ENCODE measurements at places on chromosomes 5 and 9.
A peak's percentile ranks its signal among the peaks of the same experiment; 100 is the strongest.

- peak; percentile 42 for DNase-seq
Measured at GRCh38 chr9:15010581-15010980, 100.4 kb upstream of the FREM1 start.

GRCh38 chr5:151647320-151647861, 39.3 kb downstream of the SPARC start:
- peak; percentile 95 for DNase-seq

GRCh38 chr5:428754-429452, 14.1 kb upstream of the EXOC3 start:
- DNase-seq = no peak

DNA sequence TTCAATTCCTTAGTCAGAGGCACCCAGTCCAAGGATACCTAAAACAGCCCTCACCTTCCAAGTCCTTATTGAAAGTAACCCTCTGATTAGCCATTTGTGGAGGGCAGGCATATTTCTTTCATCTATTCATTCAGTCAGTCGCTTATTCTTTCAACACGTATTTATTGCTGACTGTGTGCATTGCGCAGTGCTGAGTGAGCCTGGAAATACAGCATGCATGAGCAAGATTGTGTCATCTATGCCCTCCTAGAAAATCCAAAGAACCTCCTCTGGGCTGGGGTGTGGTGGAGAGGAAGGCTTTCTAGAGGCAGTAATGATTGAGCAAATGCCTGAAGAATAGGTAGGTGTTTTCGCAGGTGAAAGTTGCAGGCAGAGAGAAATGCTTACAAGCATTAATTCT, 8.5 kb upstream of the FEM1C start:
- DNase-seq = no peak

DNA sequence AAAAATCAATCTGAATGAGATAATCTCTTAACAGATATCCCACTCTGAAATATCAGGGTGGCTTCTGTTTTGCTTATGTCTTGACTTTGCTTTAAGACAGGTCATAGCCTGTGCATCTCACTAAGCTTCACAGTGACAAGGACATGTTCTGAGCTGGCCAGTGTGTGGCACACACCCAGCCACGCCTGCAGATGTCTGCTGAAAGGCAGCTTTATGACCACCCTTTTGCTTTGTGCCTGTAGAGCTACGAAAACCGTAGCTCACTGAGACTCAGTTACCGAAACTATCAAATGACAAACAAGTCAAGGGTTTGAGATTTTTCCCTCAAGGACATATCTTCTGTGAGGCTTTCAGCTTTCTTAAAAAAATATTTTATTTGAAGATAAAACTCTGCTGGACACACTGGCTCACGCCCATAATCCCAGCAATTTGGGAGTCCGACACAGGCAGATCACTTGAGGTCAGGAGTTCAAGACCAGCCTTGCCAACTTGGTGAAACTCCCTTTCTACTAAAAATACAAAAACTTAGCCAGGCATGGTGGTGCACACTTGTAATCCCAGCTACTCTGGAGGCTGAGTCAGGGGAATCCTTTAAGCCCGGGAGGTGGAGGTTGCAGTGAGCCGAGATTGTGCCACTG, 233.2 kb downstream of the SPATA31A1 start:
- peak; percentile 1 for DNase-seq

GRCh38 chr9:8799206-8799605, 999.6 kb upstream of the DMAC1 start:
- no peak for DNase-seq

DNA sequence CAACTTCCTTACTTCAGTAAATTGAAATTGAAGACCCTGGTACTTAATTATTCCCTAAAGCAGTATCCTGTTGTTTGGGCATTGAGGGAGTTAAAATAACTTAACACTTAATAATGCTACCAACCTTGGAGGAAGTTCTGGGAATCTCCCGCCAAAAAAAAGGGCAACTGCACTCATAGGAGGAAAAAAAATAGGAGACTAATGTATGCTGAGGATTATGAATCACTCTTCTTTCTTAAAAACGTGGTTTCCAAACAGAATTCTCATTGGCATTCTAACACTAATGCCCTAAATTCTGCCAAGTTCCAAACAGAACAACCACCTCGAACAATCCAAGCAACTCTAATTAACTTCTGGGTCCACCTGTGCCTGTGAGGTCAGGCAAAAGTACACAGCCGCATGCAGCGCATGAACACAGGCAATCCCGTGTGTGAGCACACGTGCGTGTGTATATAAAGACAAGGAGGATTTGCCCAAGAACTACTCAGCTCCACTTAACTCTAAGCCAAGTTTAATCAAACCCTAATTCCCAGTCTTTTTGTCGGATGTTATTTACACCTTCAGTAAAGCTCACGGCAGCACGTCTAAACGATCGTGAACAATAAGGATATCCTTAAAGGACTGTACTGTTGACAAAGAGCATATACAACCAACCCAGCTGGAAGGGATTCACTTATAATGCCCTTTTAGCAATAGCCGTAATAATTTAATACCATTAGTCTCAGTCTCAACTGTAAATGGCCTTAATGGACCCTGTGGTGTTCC, 78.4 kb downstream of the EBF1 start:
- DNase-seq = no peak

DNA sequence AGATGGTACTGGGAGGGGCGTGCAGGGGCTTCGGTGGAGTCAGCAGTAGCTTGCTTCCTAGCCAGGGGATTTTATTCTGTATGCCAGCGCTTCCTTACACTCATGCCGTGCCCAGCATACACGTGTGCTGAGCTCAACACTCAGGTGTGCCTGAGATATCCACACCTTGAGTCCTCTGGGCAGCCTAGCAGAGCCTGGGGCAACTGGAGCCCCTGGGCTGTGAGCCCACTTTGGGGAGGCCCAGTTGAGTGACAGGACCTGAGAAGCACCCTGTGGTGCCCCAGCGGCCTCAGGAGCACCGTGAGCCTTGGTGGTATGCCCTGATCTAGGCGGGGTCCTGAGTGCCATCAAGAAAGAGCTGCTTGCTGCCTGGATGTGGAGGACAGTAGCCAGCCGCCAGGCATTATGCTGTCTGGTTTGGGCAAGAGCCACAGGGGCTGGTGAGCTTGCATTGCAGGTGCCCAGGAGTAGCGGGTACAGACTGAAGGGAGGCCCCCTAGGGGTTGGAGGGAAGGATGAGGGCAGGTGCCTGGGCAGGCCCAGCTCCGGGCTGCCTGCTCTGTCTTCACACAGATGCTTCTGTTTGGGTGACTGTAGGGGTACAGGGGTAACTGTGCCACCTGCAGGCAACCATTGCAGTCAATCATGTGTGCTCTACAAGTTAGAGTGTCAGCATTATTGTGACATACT, 42.9 kb downstream of the BNIP1 start:
- DNase-seq = no peak

- DNase-seq = no peak
Measured at GRCh38 chr9:109456811-109457210, 41.3 kb downstream of the PTPN3 start.

GRCh38 chr9:886886-887285, 45.4 kb downstream of the DMRT1 start:
- DNase-seq = no peak

DNA sequence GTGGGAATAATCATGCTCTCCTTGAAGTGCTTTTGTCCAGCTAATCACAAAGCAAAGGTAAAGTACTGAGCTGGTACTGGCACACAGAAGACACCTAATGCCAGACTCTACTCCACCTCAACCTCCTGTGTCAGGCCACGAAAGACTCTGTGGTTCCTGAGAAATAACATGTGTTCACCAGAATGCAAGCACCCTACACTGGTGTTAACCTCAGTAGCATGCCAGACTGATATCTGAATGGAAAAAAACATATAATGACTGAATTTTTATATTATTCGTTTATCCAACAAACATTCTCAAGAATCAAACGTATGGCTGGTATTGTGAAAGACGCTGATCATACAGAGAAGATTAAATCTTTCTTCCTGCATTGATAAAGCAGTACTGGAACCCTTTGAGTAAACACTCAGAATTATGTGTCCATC, 97.1 kb upstream of the IFNE start:
- no peak for DNase-seq

DNA sequence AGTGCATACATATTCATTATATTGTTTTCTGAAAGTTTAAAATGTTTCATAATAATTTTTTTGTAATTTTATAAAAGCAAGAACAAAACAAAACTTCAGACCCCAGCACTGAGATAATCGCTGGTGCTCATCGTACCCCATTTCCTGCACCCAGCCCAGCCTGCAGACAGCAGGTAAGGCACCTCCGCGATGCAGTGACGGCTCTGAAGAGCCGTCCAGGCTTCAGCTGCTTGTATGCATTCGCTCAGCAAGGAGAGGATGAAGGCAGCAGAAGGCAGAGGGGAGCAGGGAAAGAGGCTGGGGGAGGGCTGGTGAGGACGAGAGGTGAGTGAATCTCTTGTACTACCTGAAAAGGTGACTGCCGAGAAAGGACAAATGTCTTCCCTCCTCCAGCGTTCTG, 153.5 kb downstream of the TTLL11 start:
- no peak for DNase-seq

DNA sequence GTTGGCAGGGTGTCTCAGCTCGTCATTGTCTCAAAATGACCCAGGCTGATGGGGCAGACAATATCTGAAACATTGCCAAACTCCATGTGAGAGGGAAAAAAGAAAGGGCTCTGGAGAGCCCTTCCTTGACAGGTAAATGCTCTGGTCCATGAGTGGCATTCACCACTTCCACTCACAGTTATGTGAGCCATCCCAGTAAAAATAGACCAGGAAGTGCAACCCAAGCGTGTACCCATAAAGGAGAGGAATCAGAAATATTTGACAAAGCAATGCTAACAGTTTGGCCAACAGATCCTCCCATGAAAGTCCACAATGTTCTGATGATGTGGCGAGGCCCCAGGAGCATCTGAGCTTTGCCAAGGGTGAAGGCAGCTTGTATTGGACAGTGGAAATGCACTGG, 49.4 kb downstream of the ASTN2 start:
- DNase-seq = no peak

DNA sequence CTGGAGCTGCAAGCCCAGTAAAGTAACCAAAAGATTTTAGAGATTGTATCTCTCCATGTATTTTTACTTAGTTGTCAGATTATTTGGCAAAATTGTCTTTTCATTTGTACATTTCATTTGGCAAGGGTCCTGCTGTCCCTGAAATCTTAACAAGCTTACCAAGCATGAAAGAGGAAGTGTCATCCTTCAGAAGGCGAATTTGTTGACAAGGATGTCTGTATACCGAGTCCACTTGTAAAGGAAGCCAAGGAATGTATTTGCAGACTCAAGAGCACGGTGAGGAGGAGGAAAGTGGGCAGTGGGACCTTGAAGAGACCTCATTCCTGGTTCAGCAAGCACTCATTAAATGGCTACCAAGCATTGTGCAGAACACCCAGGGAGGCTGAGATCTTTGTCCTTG, 7.5 kb upstream of the OTULINL start:
- peak; percentile 63 for DNase-seq

- no peak for DNase-seq
Measured at GRCh38 chr5:34817558-34818351, 21.2 kb upstream of the TTC23L start.

DNA sequence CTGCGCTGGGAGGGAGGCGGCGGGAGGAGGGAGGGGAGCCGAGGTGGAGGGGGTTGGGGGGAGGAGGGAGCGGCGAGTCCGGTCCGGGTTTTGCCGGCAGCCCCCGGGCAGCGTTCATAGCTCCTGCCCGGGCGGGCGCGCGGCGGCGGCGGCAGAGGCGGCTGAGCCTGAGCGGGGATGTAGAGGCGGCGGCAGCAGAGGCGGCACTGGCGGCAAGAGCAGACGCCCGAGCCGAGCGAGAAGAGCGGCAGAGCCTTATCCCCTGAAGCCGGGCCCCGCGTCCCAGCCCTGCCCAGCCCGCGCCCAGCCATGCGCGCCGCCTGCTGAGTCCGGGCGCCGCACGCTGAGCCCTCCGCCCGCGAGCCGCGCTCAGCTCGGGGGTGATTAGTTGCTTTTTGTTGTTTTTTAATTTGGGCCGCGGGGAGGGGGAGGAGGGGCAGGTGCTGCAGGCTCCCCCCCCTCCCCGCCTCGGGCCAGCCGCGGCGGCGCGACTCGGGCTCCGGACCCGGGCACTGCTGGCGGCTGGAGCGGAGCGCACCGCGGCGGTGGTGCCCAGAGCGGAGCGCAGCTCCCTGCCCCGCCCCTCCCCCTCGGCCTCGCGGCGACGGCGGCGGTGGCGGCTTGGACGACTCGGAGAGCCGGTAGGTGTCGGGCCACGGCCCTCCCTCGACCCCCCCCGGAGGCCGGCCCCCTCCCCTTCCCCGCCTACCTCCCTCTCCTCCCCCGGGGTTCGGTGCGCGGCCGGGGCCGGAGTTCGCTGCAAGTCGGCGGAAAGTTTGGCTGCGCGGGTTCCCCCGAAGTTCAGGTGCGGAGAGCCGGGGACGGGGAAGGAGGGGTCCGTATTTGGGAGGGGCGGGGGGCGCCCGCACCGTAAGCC, at the start of gene CXXC5:
CXXC5 (plus strand) TSS at position 145 of the 877 bp plus-strand sequence. CDS start 32,175 bp downstream, outside the sequence.
- DNase-seq = peak; percentile 70

DNA sequence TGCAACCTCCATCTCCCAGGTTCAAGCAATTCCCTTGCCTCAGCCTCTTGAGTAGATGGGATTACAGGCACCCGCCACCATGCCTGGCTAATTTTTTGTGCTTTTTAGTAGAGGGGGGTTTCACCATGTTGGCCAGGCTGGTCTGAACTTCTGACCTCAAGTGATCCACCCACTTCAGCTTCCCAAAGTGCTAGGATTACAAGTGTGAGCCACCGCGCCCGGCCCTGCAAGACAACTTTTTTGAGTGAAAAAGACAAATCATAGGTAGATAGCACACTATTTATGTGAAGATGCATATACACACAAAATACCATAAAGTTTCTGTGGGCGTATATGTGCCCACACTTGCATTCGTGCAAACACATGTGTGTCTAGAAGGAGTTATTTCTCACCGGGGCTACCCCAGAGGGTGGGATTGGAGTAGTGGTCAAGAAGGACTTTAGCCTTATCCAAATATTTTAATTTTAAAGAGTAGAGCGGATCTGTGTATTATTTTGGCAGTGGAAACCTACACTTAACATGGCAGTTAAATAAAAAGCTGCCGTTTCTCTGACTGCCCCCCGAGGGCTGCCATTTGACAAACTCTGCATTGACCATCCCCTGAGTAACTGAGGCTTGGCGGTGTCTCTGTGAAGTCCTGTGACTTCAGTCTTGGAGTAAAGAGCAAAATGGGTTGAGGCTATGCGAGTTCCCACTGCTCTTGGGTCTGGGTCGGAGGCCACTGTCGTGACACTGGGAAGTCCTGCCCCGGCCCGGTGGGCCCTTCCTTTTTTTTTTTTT, 93.4 kb upstream of the PTCH1 start:
- no peak for DNase-seq

- DNase-seq = no peak
Measured at GRCh38 chr9:35340046-35340445, 149.9 kb upstream of the RUSC2 start.

GRCh38 chr5:127872494-127872893, 169.3 kb downstream of the CCDC192 start:
- DNase-seq = no peak

GRCh38 chr5:172646716-172647285, 5.7 kb downstream of the NEURL1B start:
- DNase-seq = no peak

- no peak for DNase-seq
Measured at GRCh38 chr9:117734523-117735314, 30.5 kb downstream of the TLR4 start.

- no peak for DNase-seq
Measured at GRCh38 chr9:89916001-89916597, 311.3 kb downstream of the GADD45G start.
